Daoy (cell line): ENCODE measurements at places on chromosomes 12 and 14.

DNA sequence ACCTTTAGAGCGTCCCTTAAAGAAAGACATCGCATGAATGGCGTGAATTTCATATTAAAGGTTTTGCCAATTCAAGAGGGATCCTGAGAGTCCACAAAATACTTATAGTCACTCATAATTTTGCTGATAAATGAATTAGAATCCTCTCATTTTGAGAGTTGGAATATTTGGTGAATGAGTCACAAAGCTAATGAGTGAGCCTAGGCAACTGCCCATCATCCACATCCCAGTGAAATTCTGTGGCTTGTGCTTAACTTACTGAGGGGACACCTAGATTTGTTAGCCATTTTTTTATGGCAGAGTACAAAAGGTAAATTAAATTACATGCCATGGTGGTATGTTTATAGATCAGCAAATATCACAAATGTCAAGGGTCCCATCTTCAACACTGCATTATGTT is 12.7 kb upstream of the NOXRED1 start:
- no peak for DNase-seq

GRCh38 chr14:84303140-84303539 is 1226.8 kb upstream of the FLRT2 start:
- no peak for DNase-seq

DNA sequence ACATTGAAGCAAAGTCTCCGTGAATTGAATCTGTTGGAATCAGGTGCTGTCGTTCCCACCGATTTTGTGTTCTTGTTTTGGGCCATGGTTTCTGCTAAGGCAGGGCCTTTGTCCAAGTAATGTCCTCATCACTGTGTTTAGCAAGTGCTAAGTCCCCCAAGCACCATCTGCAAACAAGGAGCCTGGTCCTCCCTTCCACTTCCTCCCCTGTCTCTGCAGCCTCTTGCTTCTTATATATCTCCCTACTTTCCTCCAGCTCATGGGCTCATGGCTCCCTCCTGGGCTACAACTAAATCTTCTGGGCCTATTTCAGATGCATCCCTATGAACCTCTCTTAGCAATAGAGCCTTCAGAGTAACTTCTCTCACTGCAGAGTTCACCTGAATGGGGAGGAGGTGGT is 25.8 kb upstream of the CMKLR1 start:
- no peak for DNase-seq

DNA sequence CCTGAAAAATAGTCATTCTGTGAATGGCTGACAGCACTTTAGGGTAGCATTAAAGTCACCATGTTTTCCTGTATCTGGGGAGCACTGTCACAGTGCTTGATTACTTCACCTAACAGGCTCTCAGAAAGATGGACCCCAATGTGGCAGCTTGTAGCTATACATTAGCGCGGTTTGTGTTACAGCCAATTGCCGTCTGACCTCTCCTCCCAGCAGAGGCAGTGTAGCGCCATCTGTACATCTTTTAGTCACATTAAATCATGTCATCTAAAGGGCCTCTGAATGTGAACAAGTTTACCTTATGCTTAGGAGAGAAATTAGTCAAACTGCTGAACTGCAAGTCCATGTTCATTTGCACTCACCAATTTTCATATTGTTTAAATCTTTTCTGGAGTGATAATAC is 113.7 kb downstream of the LMO3 start:
- DNase-seq: no peak

DNA sequence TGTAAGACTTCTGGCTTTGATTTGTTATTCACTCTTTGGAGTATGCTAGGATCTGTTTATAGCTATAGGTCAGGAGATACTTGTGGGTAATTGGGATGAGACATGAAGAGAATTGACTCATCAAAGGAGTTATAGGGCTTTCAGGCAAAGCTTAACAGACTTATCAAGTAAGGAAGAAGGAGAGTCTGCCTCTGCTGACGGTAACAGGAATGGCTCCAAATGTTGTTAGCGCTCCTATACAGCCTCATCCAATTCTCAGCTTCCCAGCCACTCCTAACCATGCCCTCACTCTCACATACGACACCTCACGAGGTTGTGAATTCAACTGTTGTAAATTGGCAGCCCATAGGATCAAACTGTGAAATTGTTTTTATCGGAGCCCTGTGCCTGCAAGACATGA is 140.5 kb downstream of the KCNA5 start:
- peak; percentile 34 for DNase-seq
